SW 1271 (cell line): ENCODE measurements at places on chromosomes 7 and 10.
A peak's percentile ranks its signal among the peaks of the same experiment; 100 is the strongest.

DNA sequence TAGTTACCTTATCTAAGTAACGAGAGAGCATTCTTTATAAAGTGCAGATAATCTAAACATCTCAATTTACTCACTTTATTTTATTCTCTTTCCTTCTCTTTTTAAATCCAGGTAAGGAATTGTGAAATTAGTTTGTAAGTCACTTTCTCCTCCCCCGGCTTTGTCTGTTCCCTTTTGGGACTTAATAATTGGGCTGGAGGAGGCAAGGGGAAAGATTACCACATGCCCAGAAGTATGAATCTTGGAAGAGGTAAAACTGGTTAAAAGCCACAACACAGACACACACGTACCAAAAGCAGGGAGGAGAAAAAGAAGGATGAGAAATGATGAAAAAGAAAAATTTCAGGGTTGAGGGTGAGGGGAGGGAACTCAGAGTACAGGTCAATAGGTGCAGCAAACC lies 63.3 kb upstream of the LRRC17 start:
- DNase-seq = no peak

DNA sequence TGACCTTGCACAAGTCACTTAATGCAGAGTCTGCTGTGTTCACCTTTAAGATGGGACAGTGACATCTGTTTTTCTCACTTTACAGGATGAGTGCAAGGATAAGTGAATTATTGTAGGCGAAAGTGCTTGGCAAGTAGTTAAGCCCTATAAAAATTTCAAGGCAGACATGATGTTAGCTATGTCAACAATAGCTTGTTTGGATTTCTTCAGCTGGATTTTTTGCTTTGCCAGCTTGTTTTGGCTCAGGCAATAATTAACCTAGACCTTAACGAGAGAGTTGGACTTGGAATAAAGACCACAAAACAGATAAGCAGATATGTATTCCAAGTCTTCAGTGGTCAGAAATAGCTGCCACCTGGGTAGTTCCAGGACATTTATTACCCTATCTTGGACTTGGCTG lies 255.2 kb downstream of the ARL4A start:
- no peak for DNase-seq

DNA sequence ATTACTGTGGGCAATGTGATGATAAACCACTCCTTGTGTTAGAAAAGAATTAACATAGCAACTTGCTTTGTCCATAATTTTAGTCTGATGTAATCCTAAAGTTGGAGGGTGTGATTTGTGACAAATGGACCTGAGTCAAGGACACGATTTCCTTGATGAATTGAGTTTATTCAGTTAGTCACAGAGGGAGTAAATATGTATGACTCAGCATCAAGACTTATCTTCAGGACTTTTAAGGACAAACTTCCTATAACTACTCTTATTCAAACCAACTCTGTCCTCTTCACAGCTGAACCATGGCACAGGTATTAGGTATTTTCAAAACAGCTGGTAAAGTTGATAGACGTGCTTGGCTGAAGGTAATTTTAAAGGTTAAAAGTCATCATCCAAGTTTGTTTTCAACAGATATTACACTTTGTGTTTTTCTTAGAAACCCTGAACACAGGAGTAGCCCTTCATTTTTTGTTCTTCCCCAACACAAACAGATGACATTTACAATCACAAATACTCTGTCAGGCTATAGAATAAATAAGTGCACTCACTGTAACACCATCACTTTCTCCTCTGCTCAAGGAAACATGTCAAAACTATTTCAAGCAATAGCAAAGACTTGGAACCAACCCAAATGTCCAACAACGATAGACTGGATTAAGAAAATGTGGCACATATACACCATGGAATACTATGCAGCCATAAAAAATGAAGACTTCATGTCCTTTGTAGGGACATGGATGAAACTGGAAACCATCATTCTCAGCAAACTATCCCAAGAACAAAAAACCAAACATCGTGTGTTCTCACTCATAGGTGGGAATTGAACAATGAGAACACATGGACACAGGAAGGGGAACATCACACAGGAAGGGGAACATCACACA lies 54.5 kb downstream of the COA1 start:
- peak; percentile 52 for DNase-seq

DNA sequence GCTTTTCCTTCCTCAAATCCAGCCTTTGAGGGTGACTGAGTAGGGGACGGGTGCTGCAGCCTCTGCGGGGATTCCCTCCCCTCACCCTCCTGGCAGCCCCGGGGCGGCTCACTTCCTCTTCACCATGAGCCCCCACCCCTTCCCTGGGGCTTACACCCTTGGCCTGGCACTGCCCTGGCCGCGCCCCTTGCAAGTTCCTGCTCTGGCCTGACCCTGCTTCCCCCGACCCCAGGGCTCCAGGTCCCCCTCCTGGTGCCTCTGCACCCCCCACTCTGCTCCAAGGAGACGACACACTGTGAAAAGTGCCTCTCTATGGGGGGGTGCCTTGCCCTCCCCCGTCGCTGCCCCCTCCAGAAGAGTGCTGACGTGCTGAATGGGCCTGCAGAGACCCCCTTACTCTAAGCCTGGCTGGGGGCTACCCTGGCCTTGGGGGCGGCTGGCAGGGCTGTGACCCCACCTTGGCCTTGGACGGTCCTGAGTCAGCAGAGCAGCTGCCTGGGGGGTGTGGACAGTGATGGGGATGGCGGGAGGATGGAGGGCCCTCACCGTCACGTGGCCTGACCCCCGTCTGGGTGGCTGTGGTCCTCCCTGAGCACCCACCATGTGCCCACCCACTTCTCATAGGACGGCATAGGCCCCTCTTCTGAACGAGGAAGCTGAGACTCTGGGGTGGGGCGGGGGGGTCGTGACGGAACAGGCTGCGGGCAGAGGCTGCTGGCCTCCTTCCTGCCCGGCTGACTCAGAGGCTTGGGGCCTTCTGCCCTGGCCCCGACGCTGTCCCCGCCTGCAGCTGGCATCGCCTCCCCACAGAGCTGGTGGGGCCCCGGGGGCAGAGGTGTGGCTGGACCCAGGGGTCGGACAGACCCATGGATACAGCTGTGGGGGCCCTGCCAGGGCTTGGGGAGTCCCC lies 9.8 kb downstream of the LFNG start:
- DNase-seq = no peak

DNA sequence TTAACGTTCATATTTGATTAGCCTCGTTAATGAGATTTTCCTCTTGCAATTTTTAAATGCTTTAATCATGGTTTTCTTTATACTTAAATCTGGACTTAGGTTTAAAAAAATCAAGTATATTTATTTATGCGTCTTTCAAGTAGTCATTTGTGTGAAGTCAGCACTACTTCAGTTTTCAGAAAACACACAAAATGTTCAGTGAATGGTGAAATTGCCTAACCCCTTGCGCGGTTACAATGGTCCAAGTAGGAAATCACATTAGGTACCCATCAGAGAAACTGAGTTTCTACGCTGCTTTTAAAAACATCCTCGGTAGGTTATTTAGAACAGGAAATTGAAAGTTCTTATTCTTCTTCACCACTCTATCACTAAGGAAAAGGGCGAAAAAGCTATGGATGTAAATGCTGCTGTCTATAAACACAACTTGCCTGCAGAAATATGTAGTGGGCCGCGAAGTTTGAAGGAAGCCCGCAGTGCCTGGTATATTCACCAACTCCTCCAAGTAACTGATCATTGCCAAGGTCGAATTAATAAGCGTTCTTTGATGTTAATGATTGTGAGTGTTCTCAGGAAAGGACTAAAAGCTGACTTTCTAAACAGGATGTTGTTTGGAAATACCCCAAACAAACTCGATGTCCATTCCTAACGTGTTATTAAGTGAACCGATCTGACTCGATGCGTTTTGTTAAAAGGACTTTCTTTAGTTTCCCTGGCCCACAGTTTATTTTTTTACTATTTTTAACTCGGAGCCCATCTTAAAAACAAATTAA lies 1.0 kb downstream of the SYPL1 start:
- no peak for DNase-seq

GRCh38 chr10:113435881-113436280 lies 117.0 kb upstream of the HABP2 start:
- DNase-seq = no peak

DNA sequence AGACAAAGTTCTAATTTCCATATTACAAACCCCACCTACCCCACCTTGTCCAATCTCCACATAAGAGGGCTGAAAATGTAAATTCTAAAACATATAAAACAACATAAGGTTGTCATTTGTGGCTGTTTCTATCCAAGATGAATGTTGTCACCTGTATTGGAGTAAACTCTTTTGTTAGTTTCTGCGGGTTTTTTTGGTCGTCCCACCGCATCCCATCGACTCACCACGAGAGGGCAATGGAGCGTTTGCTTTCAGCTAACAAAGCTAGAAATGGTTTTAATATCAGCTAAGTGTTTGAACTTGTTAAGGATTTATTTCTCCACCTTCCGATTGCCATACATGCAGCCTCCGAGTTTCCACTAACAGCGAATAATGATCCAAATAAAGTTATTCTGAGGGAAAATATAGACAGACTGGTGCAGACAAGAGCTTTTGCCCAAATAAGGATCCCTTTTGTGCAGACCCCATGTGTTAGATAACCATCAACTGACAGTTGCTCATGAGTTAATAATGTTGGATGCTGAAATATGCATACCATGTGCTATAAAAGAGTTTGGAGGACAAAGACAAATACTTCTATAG lies 137.2 kb downstream of the ARID5B start:
- peak; percentile 51 for DNase-seq

DNA sequence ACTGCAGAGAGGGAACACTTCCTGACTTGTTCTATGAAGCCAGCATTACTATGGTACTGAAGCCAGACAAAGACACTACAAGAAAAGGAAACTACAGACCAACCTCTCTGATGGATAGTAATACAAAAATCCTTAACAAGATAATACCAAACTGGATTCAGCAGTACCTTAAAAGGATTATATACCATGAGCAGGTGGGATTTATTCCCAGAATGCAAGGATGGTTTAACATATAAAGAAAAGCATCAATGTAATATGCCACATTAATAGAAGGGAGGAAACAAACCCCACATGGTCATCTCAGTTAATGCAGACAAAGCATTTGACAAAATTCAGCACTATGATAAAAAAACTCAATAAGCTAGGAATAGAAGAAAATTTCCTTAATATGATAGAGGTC lies 47.2 kb downstream of the EBLN1 start:
- DNase-seq = no peak

GRCh38 chr10:34540492-34540891 lies 274.6 kb downstream of the PARD3 start:
- no peak for DNase-seq

DNA sequence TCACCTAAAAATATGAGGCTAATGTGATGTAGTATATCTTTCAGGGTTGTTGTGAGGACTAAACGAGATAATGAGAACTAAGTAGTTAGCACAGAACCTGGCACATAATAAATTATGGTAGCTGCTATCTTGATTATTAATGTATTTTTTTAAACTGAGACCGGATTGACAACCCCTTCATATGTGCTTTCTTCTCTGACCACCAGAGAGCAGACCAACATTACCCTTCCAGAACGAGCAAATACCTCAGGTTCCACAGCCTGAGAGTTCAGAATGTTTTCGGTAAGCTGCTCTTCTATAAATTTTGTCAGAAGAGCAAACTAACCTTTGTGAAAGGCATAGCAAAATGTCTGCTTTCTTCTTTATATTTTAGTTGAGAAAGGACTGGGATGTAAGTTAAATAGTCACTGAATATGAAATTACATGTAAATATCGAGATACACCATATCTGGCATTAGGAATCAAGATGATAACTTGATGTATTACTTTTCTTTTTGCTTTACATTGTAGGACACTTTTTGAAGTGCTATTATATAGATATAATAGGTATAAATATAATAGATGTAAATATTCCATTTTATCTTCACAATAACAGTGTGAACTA lies 13.6 kb upstream of the BPGM start:
- DNase-seq = no peak

GRCh38 chr10:16967866-16968415 lies 150.7 kb upstream of the RSU1 start:
- DNase-seq = no peak

DNA sequence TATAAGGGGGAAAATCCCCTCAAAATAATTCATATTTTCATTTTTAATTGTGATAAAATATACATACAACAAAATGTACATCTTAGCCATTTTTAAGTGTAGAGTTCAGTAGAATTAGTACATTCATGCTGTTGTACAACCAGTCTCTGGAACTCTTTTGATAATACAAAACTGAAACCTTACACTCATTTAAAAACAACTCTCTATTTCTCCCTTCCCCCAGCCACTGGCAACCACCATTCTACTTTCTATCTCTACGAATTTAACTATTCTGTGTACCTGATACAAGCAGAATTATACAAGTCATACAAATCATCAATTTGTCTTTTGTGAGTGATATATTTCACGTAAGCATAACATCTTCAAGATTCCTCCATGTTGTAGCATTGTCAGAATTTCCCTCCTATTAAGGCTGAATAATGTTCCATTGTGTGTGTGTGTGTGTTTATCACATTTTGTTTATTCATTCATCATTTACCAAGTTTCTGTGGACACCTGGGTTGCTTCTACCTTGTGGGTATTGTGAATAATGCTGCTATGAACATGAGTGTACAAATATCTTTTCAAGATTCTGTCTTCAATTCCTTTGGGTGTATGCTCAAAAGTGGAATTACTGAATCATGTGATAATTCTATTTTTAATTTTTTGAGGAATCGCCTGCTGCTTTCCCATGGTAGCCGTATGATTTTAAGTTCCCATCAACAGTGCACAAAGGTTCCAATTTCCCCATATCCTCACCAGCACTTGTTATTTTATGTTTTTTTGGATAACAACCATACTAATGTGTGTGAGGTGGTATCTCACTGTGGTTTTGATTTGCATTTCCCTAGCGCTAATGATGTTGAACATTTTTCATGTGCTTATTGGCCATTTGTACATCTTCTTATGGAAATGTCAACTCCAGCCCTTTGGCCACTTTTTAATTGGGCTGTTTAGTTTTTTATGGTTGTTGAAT lies 4.7 kb upstream of the EBLN1 start:
- no peak for DNase-seq
